ENCODE measurements at places on chromosomes 6 and 20.

DNA sequence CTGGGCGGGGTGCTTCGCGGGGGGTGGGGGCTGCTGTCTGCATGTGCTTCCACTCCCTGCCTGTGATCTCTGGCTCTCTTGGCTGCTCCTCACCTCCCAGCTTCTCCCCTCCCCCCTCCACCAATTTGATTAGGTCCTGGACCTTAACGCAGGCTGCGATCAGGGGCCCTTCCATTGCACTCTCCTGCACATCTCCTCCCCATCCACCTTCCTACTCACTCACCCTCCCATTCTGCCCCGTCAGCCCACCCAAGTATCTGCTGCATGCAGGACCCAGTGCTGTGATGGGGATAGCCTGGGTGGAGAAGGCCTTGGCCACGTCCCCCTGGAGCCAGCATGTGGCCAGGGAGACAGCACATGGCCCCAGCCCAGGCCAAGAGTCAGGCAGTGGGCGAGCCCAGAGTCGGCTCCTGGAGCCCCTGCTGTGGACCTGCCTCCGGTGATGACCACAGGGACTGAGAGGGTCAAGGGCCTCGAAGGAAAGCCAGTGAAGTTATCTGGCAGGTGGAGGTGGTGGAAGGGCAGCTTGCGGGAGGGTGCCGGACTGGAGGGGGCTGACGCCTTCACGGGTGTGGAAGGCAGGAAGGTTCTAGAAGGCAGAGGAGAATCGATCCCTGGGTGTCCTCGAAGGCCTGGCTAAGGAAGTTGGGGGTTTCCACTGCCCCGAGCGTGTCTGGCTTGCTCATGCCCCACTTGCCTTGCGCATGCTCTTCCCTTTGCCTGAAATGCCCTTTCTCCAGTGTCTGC, 40.7 kb downstream of the SRC start:
- no peak for DNase-seq

- no peak for DNase-seq
Measured at GRCh38 chr6:52552278-52552643, 24.6 kb downstream of the TRAM2 start.

DNA sequence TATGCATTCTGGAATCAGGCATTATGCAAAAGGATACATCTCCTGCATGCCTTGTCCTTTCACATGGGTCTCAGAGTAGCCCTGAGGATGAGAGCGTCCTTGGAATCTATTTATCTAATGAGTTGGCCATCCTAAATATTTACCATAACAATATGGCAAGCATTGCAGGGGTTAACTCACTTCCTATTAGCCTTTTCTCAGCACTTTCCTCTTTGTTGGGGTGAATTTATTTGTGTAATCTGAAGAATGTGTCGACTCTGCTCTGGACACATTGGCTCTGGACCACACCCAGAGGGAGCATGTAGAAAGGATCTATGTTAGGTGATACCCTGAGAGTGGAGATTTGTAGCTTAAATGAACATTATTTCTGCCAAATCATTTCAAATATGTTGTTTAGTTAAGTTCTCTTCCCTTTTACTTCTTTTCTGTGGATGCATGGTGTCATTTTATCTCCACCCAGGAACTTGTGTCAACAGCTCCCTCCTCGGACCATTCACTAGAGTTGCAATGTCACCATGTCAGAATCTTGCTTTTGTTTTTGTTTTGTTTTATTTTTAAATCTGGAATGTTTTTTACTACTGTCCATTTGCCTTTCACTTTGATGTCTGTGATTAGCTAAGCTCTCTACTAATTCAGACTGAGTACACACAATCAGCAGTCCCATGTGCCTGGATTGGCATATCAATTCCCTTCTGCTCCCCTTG, 757.0 kb upstream of the MMS22L start:
- DNase-seq: peak; percentile 25

GRCh38 chr6:31767096-31767645, 4.7 kb downstream of the SAPCD1 start:
- DNase-seq: no peak

- no peak for DNase-seq
Measured at GRCh38 chr6:144341831-144342527, 56.8 kb downstream of the UTRN start.

- DNase-seq: no peak
Measured at GRCh38 chr6:84549917-84550316, 214.5 kb downstream of the TBX18 start.

- DNase-seq: no peak
Measured at GRCh38 chr20:3313683-3314065, 74.7 kb upstream of the SLC4A11 start.

GRCh38 chr6:131923356-131923755, 27.8 kb downstream of the CCN2 start:
- DNase-seq: peak; percentile 26

DNA sequence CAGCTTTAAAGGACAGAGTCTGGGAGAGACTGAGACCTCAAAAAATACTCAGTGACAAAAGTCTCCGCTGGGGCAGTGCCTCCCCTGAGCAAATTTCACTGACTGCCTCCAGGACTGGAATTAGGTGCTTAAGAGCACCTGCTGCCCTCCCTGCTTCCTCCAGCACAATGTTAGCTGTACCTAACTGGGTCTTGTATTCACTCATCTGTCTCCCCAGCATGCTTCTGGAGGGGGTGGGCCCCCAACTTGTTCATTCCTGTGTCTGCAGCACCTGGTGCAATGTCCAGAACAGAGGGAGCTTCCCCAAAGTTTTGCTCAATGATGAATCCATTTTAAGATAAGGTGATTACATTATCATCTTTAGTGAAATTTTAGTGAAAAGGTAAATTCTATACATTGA, 650.7 kb downstream of the KIF16B start:
- DNase-seq: no peak

- DNase-seq: peak; percentile 41
Measured at GRCh38 chr6:7541175-7542064, at the start of gene DSP. DSP (plus strand) TSS chr6:7541671; CDS start chr6:7541916, 245 bp downstream.

- DNase-seq: no peak
Measured at GRCh38 chr6:126955621-126956020, 162.8 kb upstream of the RSPO3 start.

DNA sequence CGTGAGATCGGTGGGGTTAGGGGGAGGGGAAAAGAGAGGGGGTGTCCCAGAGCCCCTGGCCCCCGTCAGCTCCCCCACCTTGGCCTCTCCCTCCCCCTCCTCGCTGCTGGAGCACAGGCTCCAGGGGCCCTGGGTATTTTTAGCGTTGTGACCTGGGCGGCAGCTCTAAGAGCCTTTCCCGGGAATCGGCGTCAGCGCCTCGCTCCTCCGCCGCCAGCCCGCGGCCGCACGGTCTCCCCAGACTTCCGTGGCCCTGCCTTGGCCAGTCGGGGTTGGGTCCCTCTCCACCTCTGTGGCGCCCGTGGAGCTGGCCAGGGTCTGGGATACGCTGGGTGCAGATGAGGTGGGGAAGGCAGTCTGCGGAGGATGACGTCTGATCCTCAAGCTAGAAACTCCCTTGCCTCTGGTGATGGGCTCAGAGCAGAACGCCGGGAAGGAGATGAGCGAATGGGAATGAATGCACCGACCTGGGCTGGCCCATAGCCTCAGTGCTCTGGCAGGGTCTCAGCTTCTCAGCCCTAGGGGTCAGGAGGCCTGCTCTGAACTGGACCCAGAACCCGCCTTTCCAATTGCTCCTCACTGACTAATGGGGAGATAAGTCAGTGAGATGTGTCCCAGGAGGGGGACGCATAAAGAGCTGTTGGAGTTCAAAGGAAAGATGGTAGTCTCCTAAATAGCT, 883 bp upstream of the DBNDD2 start:
- peak; percentile 25 for DNase-seq

- DNase-seq: no peak
Measured at GRCh38 chr20:33372993-33373441, 28.3 kb downstream of the CDK5RAP1 start.

GRCh38 chr6:144392536-144392935, 107.4 kb downstream of the UTRN start:
- DNase-seq: no peak

DNA sequence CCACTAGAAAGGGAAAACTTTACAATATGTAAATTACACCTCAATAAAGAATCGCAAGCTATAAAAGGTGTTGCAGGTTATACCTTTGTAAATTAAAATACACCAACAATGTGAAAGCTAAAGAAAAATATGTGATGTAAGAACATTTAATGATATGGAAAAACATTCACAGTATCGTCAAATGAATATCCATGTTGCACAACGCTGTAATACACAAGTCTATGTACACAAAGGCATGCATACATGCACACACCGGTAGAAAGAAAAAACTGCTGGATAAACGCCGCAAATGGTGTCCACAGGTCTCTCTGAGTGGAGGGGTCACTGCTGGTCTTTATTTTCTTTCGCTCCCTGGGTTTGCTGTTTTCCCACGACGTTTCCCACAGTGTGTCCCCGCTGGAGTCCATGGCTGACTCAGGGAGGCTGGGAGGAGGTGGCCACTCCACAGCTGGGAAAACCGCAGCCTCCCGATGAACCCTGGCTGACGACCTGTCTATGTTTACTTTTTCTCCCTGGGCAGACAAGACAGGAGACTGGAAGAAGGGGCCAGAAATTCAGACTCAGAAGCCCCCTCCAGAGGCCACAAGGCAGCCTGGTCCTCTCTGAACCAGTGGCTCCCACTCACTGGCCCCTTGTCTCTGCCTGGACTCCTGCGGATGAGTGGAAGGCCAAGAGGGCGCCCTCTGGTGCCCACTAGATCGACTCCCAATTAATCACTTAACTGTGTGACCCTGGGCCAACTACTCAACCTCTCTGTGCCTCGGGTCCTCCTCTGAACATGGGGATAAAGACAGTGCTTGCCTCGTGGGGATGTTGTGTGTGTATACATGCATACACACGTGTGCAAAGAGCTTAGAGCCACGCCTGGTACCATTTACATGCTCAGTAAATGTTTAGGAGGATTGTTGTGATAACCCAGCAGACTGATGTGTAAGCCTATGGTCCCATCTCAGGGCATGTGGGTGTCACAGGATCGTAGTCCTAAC, 12.8 kb upstream of the BPI start:
- peak; percentile 55 for DNase-seq

DNA sequence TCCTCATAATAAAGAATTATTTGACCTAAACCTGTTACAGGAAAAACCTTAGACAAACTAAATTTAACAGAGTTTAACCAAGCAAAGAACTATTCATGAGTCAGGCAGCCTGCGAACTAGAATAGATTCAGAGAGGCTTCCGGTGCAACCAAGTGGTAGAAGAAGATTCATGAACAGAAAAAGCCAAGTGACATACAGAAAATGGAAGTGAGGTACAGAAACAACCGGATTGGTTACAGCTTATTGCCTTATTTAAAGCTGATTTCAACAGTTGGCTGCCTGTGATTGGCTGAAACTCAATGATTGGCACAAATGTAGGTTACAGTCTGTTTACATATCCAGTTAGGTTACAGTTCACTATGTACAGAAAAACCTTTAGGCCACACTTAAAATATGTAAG, 10.1 kb downstream of the PPP1R3G start:
- DNase-seq: no peak

DNA sequence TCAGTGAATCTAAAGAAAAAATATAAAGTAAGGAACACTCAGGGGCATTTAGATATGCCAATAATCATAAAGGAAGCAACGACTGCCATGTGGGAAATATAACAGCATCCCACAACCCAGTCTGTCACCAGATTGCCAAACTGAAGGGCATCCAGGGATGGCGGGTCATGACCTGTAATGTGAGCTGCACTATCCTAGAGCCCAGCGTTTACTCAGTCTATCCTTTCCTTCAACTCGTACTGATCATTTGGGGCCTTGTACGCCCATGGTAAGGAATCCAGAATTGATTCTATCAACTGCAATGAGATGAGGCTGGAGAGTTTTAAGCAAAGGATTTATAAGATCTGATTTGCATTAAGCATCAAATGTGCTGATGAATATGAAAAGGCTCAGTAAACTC, 5.3 kb downstream of the TRPC4AP start:
- no peak for DNase-seq

GRCh38 chr6:15489261-15489962, 173.4 kb downstream of the DTNBP1 start:
- DNase-seq: no peak

DNA sequence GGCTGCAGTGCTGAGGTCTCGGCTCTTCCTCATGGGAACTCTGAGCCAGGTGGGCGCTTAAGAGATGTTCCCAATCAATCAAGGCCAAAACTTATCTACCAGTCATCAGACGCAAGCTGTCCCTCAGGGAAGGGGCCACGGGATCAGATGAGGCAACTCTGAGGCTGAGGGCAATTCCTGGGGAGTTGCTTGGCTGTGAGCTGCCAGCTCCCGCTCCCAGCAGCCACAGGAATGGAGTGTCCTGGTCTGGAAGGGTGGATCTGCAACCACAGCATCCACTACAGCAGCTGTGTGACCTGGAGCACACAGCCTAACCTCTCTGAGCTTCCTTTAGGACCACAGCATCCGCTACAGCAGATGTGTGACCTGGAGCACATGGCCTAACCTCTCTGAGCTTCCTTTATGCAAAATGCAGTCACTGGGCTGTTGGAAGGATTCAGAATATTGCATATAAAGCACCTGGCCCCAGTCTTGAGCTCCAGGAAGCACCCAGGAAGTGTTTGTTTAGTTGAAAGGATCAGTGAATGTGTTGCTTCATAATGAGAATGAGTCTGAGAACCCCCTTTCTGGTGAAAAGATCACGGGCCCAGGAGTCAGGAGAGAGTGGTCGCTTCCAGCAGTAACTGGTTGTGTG, 60.9 kb downstream of the TFAP2C start:
- peak; percentile 76 for DNase-seq

DNA sequence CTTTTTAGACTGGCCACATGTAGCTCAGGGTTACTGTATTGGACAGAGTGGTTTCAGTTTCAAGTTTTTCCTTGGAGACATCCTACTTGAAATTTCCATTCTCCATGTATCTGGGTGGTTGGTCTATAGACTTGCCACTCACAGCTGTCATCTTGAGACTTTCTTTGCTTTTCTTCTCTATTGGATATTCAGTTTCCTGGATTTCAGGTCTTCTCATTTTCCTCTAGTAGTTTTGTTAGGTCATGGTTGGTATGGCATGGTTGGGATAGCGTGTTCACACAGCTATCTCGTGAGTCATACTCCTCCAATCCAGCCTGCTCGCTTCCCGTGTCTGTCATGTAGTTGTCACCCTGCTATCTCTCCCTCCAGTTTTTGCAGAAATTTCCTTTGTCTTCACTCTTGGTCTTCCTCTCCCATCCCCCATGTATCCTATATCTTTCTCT, 48.3 kb downstream of the PTPN1 start:
- peak; percentile 28 for DNase-seq

DNA sequence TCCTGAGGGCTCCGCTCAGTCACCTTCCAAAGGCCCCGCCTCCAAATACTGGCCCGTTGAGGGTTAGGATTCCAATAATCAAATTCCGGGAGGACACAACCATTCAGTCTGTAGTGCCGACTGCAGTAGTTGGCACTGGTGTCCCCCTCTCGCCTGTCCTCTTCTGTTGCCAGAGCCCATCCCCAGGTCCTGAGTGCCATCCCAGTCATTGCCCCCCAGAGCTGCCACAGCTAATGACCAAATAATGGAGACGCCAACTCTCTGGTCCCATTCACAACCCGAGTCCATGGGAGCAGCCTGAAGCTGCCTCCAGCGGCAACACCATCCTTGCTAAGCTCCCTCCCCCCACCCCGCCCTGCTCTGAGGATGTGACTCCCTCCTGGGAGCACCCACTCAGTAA, 115.9 kb downstream of the JPH2 start:
- DNase-seq: no peak

Measured in AG08395 (cell line).